ENCODE measurements at places on chromosomes 11 and 22. TPM values are rescaled to one million over a fixed set of nuclear protein-coding genes. Genes with fewer than 3 reads are reported as not detected.

The LRRN4CL gene
- total RNA-seq = 4.0 TPM

The TNKS1BP1 gene
- total RNA-seq = 76.2 TPM

The HORMAD2 gene
- total RNA-seq = not detected

The RAG2 gene
- 17.9 TPM for total RNA-seq
